Uterus (tissue), 4 donors: ENCODE measurements at places on chromosomes 2 and 18. TPM values are rescaled to one million over a fixed set of nuclear protein-coding genes. Genes with fewer than 3 reads are reported as not detected.
A peak's percentile ranks its signal among the peaks of the same experiment; 100 is the strongest.

TEX44 gene
- not detected for total RNA-seq

FAM124B gene
- total RNA-seq: 4.6 TPM

PDE6D gene
- 31.0 TPM for total RNA-seq

APCDD1 gene
- total RNA-seq: 110 TPM

CTLA4 gene
- not detected for total RNA-seq

AQP12B gene
- total RNA-seq: not detected

CSRNP3 gene
- total RNA-seq: 5.9 TPM

TTN gene
- total RNA-seq: 1.8 TPM

PTMA gene
- total RNA-seq: 693 TPM

CCNYL1 gene
- total RNA-seq: 32.6 TPM

LHCGR gene
- not detected for total RNA-seq

TGFA gene
- 3.7 TPM for total RNA-seq

GPR75 gene
- 0.29 TPM for total RNA-seq

SLC23A3 gene
- total RNA-seq: 1.8 TPM

DNA sequence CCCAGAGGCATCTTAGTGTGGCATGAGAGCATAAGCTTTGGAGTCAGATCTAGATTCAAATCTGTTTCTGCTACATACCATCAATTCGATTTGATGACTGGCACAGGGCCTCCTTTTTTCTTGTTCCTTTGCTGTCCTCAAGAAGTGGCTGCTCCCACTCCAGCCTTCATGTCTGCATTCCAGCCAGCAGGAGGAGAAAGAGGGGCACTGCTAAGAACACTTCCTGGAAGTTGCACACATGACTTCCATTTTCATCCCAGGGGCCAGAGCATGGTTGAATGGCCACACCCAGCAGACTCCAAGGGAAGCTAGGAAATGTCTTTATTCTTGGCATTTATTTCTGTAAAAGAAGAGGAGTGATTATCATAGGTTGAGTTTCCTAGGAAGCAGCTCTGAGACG lies 50.4 kb downstream of the EML6 start:
- no peak for DNase-seq

DNA sequence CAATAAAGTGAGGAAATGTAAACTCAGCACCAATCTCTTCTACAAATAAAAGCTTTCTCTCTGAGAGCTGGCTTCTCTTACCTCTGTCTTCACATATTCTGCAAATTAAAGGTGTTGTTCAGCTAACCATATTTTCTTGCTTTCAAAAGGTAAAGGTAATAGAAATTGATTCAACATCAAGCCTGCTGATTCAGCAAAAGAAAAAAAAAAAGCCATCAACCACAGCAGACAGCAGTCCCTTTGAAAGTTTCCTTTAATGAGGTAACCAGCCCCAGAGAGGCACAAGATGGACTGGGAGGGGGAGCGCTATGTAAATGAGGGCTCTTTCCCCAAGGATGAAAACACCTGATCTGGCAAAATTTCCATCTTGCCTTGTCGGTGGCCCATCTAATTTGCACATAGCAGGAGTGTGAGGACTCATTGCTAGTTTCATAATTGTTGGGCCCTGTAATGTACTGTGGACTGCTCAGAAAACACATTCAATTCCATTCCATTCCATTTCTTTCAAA lies 154.9 kb upstream of the SOX11 start:
- no peak for DNase-seq

DNA sequence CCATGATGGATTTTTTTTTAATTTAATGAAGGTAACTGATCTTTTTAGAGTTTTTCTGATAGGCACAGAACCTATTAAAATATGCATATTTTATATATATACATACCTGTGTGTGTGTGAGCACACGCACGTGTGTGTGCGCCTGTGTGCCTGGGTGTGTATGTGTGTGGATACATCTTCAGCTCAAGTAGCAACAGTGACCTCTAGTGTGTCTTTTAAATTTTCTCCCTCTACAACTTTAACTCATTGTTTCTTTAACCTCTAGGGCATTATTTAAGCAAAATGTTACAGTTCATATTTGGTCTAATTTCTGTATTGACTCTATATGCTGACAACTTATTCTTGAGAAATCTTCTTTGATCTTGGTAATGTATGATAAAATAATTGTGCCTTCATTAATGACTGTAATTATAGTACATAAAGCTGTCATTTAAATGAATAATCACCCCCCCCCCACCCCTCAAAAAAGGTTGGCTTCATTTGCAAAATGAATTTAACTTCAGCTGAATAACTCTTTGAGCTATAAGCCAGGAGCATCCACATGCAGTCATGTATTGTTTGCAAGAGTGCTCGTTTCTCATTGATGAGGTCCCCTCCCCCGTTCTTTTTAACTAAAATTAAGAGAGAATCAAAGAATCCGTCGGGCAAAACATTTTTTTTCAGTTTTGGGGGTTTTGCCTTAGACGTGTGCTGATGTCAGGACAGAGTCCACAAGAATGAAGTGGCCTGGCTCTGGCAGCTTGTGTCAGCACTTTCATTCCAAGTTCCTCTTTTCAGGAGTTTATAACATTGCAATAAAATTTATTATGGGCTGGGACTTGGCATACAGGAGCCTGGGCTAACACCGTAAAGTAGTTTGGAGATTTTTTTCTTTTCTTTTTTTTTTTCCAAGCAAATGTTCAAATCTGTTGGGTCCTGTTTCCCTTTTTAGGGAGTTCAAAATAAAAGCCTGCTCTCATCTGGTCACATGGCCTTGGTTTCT lies 80.0 kb downstream of the ETAA1 start:
- peak; percentile 49 for DNase-seq

- DNase-seq: no peak
Observed at GRCh38 chr2:211161236-211161635, 604.8 kb downstream of the CPS1 start.

DNA sequence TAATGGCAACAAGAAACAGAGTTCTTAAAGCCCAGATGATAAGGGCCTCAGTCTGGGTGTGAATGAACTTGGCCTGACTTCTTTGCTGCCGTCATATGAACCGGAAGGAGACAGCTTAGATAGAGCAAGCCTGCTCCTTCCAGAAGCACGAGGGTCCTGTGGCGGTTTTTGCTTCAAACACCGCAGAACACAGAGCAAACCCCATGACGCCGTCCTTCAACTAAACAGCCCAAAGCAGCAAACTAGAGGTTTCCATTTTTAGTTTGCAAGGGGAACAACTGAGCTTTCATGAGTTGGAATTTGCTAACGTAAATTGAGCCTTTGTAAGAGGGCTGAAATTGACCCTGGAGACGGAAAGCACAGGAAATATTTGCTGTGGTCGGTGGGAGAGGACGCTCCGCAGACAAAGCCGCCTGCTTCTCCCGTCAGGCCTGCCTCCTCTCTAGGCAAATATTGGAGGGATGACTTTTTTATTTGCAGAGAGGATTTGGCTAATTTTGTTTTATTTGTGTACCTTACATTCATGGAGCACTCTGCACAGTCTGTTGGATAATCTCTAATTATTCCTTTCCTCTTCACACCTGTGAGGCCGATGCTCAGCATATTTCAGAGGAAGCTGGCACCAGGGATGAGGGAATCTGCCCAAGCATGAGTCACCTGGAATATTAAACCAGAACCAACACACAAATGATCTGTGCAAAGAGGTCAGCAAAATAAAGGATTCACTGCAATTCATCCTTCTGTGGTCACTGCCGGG lies 134.0 kb upstream of the NCK2 start:
- DNase-seq: no peak

- DNase-seq: peak; percentile 81
Observed at GRCh38 chr2:188292348-188293239, 920 bp downstream of the GULP1 start.

DNA sequence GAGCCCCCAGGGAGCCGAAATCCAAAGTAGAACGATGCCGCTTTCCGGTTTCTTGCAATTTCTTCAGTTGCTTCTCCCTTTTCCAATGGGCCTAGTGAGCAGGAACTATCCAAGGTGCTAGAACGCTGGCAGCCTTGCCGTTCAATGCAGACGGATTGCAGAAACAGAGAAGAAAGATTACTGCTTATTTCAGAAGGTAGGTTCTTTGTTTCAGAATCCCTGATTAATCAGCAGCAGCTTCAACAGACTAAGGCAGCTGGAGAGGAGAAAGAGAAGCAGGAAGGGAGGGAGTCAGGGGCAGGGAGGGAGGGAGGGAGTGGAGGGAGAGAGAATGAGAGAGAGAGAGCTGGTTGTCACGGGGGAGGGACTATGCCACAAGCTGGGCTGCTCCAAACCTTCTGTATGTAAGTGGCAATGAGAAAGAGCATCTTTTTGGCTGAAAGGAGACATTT lies 576 bp downstream of the NYAP2 start:
- no peak for DNase-seq

- peak; percentile 59 for DNase-seq
Observed at GRCh38 chr2:43100883-43101662, 125.3 kb downstream of the ZFP36L2 start.

DNA sequence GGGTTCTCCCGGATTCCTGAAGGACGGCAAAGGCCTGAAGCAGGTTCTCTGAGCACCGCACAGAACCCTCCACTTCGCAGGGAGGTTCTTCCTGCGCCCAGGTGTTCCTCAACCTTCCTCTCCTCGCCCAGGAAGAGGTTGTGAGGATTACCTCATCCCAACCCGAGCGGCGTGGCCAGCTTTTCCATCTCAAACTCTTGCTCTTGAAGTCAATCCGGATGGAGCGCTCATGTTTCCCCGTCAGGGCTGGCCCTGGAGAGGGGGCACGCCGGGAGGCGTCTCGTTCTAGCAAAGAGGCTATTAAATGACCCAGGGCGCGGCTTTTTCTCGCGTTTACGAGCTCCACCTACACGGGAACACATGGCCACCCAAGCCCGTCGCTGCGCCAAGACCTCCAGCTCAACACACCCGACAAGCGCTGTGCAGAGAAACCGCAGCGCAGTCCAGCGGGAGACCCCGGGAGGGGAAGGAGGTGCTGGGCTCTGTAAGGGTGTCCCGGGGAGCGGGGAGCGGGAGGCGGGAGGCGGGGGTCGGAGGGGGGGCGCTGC lies 540 bp upstream of the RAB10 start:
- DNase-seq: no peak

DNA sequence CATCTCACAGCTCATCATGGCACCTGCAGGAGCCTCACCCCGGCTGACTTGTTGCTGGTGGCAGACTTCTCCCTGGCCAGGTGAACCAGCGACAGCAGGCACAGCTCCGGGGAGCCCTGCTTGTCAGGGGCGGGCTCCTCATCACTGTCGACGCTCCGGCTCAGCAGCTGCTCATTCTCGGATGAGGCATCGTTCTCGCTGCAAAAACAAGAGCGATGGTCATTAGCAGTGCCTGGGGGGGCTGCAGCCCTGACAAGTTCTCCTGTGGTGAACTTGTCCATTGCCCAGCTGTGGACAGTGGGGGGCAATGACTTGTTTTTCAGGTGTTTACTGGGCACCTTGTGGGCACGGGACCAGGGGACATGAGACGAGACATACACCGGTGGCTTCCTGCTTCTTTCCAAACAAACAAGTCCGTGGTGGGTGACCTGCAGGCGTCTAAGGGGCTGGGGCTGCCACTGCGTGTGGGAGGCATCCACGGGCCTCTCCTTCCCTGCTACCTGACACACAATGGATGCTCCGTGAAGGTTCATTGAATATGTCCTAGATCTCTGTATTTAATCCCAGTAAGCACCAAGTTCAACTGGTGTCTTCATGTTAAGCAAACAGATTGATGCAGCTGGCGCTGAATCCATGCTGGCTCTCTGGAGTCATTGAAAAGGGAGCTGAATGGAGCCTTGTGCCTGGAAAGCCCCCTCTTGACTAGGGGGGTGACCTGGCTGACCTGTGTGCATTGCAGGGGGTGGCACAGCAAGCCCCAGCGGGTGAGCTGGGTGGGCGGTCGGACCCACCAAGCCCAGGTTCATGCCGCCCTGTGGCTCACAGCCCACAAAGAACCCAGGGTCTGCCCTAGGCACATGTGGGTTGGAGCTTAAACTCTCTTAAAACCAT lies 81.0 kb downstream of the EDAR start:
- no peak for DNase-seq

DNA sequence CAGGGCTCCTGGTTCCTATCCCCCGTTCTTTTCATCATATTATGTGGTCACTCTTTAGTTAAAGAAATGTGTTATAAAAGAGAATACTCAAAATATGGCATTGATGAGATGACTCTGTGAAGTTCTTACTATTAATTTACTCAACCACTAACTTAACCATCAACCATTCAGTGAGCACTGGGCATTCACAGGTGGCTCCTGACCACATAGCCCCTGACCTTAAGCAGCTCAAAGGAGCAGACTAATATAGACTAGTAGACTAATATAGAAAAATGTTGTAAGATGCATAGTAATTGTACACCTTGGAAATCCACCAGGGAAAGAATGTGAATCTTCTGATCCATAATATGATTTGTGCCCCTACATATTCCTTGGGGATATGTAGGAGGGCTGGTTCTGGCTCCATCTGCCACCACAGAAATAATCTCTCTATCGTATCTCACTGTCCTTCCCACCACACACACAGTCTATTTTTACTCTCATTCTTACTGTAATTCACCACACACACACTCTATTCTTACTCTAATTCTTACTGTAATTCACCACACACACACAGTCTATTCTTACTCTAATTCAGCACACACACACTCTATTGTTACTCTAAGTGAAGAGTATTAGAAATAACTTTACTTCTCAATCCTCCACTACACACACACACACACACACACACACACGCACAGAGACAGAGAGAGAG lies 188.9 kb upstream of the ITGA4 start:
- DNase-seq: no peak

DNA sequence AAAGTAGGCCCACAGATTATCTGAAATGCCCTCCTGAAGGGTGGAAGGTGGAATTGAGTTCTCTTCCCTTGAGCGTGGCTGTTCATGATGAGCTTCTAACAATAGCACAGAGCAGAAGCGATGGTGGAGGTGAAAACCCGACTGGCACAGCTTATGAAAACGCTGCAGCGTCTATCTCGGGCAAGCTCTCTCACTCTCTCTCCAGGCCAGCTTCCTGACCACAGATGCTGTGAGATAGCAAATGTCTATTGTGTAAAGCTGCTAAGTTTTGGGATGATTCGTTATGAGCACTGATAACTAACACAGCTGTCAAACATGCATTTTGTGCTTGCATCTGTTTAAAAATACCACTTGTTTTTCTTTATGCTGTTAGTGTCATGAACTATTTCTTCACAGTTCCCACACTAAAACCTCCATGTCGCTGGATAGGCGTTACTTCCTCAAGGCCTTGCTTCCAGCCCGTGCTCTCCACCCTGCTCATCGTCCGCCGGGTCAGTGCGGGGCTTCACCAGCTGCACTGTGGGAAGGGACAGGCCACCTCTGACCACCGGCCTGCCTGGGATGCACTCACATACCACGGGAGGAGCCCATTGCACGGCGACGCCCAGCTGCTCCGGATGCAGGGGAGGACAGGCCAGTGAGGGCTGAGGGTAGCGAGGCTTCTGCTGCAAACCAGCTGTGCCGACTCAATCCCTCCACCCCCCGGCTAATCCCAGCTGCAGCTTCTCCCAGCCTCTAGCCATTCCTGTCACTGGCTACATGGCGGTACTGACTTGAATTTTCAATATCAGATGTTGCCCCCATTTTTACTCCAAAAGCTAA lies 60.0 kb upstream of the OTOS start:
- no peak for DNase-seq

GRCh38 chr2:158668001-158668765 lies 126.9 kb upstream of the DAPL1 start:
- peak; percentile 31 for DNase-seq

DNA sequence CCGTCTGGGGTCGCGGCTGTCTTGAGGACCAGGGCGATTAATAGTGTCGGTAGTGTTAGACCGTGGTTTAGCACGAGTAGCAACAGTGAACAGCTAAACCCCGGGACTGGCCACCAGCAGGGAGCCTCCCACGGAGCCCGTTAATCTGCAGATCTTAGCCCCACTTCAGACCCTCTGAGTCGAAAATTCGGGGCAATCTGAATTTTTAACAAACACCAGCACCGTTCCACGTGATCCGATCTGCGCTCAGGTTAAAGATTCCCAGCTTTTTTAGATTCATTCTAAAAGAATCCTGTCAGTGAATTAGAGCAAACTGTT lies 479 bp upstream of the ATP5F1A start:
- no peak for DNase-seq
